ENCODE measurements at places on chromosomes 2 and 18.

DNA sequence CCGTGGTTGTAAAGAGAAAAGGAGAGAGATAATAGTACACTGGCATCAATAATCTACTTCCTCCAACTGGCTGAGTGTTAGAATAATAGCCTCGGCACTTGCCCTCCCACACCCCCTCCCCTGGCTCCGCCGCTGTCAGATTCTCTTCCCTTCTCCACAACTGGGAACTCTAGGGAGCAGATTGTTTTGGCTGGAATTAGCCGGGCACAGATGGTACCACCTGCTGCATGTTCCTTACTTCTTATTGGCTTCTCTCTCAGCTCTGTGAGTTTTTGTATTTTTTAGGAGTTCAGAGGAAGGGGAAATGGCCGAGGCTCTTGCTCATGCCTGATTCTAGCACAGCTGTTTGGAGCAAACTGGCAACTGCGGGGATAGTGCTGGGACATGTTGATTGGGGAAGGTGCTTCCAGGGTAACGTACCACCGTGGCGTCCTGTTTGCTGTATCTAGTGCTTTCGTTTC, 140.0 kb downstream of the ZEB2 start:
- DNase-seq, result no peak

DNA sequence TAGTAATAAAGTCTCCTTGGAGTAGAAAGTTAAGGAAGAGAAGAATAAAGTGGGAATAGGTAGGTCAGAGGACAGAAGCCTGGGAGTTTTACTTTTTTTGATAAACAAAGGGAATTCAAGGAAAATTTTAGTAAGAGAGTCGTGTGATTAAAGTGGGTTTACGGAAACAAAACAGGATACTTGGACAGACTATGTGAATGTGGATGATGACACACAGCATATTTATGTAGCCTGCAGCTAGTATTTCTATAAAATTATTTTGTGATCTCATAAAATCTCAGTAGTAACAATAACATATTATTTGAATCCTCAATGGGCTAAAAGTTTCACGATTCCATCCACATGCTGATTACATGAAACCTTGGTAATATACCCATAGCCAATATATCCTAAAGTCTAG, 450.7 kb upstream of the PIK3C3 start:
- DNase-seq, result no peak

DNA sequence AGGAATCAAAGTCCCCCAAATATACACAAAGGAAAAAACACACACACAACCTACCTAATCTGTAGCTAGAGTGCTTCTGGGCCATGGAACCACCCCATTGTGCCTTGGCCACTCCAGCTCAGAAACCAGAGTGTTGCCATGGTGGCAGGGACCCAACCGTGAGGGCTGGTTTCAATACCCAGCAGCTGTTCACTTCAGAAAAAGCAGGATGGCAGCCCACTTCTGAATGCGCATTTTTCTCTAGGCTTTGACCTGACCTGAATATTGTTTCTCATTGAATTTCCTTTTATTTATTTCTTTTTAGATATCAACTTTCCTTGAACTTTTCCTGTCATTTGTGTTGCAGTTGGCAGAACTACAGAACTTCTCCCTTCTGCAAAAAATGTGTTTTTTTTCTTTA, 43.0 kb upstream of the EHBP1 start:
- no peak for DNase-seq

DNA sequence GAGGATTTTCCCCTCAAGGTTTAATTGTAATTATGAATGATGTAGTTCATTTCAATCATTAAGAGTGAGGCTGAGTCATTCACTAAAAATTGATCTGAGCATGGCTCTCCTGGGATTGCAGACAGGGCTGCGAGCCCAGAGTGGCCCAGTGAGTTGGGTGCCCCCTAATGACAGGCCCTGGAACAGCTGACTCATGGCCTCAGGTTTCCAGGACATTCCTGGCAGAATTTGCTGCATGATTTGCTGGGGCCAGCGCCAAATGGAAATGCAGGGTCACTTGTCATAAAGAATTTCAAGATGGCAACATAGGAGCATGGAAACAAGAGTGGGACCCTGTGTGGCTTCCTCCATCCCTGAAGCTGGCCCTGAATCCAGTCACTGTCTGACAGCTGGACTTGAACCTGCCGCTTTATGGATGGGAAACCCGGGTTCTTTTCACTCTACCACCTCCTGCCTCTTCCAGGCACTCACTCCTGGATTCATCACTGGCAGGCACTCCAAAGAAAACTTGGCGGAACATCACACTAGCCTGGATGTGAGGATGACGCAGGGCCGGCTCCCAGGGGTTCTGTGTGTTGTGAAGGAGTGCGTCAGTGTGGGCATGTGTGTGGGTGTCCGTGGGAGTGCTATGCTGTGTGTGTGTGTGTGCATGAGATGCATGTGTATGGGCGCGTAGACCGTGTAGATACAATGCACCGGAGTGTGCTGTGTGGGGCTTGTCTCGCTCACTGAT, 15.2 kb downstream of the OTOF start:
- DNase-seq, result no peak

- no peak for DNase-seq
Measured at GRCh38 chr2:203326356-203326755, 1.8 kb upstream of the ABI2 start.

- no peak for DNase-seq
Measured at GRCh38 chr2:215780907-215781685, 232.3 kb downstream of the MREG start.

DNA sequence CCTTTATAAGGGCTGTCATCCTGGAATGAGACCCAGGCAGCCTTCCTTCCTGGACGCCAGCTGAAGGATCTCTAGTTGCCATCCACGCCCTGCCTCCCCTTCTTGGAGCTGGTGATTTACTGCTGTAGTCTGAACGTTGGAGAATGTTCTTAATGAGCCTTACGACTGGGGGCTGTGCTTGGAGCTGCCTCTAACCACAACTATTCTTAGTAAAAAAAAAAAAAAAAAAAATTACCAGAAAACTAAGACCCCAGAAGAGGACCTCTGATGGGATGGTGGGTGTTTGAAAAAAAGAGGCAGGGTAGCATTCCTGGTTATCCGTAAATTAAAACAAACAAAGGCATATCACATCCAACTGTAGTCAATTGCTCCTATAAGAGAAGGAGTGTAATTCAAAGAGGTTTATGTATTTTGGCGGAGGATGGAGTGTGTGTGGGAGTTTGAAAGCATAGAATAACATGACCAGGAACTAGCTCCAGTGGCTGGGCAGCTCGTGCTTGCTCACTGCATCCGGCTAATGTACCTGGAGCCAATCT, 105.4 kb downstream of the QPCT start:
- no peak for DNase-seq

DNA sequence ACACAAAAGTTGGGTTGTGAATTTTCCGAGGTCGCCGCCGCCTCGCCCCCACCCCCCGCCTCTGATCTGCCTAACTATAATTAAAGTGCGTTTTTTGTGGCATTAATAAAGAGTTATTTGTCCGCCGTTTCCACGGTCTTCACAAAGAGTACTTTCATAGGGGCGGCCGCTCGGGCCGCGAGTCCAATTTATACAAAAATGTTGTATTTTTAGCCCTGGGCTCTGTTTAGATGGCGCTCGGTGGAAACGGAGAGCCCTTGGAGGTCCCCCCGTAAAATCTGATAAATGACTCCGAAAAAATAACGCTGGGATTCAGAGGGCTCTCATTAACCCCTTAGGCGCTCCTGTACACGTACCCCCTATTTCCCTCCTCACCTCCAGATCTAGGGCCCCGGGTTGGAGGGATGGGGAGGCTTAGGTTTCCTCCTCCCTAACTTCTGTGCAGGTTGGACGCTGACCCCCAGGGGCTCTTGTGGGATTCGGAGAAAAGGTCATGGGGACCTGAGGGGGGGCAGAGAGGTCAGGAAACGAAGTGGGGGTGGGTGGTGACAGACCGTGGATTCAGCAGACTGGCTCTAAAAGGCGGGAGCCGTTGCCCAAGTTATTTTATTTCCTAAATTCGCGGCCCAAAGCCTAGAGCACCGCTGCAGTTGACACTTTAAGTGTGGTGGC, 1.9 kb downstream of the CYP26B1 start:
- DNase-seq, result no peak

- DNase-seq, result no peak
Measured at GRCh38 chr18:57433482-57433881, 1.7 kb upstream of the ONECUT2 start.

GRCh38 chr2:9247786-9248185, 41.2 kb downstream of the ASAP2 start:
- DNase-seq, result no peak

GRCh38 chr2:203973000-203973399, 36.4 kb downstream of the ICOS start:
- DNase-seq, result no peak

- DNase-seq, result no peak
Measured at GRCh38 chr2:177098001-177098613, 114.5 kb upstream of the HNRNPA3 start.

DNA sequence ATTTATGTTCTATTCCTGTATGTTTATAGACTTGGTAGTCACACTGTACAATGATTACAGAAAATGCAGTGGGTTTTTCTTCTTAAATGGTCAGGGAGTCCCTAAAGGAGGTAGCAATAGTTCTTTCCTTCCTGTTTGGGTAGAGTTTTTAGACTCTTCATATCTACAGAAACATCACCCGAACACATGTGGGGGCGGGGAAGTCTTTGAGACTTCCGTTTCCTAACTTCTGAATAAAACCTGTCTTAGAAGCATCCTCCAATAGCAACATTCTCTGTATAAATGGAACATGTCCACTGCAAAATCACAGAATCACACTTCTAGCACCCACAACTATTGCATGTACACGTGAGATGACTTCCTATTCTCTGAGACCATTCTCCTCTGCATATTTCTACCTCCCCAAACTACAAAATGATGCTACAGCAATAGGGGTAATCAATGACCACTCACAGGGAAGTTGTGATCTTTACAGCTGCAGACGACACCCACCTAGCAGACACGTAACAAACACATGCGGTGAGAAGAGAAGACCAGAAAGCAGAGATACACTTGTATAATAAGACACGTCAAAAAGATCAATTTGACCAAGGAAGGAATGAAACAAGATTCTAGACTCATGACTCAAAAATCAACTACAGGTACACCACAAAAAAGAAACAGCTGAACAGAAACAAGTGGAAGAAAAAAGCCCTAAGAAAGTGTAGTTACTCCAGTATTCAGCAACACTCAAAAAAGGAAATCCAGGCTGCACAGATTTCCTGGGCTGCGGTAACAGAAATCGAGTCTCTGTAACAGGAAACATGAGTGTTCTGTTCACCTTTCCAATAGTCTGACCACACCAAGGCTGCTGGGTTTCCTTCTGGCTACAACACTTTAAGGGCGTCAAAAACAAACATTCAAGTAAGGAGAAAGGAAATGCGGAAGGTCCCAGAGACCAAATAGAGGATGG, 120.4 kb downstream of the ZNF516 start:
- DNase-seq, result no peak

DNA sequence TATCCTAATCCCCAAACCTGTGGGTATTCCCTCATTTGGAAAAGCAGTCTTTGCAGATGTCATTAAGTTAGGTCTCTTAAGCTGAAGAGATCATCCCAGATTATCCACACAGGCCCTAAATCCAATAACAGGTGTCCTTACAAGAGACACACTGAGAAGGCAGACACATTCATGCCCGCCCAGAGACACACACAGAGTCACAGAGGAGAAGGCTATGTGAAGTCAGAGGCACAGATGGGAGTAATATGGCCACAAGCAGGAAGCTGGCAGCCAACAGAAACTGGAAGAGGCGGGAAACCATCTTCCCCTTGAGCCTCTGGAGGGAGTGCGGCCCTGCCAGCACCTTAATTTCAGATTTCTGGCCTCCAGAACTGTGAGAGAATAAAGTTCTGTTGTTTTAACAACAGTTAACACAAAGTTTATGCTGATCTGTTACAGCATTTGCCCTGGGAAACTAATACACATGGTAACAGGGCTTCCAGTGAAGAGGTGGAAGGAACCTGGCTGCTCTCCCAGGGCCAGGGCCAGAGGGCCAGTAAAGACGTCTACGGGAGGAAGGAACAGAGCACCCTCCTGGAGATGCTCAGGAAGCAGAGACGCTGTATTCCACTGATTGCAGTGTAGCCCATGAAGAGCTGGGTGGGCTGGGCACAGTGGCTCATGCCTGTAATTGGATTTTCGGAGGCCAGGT, 217.5 kb downstream of the GLI2 start:
- no peak for DNase-seq

DNA sequence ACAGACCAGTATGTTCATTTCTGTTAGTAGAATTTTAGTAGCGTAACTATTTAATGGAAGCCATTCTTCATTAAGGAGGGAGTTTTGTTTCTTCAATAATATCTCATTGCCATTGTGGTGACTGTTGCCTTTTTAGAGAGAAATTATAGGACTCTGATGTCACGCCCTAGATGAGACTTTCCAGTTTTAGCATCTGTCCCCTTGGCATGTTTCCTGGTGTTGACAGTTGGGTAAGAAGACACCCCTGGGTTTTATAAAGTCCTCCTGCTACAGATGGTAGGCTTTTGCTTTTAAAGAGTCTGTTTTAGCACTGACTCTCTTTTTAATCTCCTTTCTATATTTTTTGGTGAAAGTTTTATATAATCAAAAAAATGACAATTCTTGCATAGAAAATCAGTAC, 41.9 kb downstream of the KCNJ3 start:
- DNase-seq, result no peak

GRCh38 chr18:40075616-40076015, 1879.4 kb upstream of the PIK3C3 start:
- DNase-seq, result no peak

GRCh38 chr2:37896319-37896718, 28.8 kb upstream of the RMDN2 start:
- no peak for DNase-seq

- no peak for DNase-seq
Measured at GRCh38 chr2:105443617-105444598, 45.1 kb upstream of the FHL2 start.

- DNase-seq, result no peak
Measured at GRCh38 chr18:35337286-35337685, 6.9 kb downstream of the ZNF24 start.

DNA sequence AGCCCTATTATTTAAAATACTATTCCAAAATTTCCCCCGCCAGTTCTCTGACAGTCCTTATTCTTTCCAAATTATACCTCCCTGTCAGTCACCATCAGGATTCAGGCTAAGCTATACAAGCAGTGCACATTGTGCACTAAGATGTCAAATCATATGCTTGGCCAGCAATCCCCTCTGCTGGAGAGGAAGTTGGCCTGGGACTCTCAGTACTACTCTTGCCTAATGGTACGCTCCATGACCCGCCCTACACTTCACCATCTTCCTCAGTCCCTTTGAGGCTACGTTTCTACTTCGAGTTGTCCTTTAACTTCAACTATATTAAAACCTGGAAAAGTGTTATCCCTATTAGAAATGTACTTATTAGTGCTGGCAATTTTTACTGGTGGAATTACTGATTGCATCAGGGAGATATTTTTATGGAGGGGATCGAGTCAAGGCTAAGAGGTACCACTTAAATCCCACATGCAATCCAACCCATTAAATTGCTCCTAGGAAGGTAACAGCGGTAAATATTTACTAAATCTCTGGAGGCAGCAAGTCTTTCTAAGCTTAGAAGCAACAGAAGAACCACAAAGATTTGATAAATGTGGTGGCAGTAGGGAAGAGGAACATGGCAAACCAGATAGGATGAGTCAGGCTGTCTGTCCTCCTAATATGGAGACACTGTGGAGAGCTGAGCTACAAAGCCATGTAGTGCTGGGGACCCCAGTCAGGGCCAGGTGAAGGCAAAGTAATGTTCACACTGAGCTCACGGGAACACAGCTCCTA, 2.7 kb downstream of the USP40 start:
- DNase-seq, result no peak
